Right ventricle myocardium superior (tissue), 1 donor: ENCODE measurements at places on chromosomes 2 and 18. TPM values are rescaled to one million over a fixed set of nuclear protein-coding genes. Genes with fewer than 3 reads are reported as not detected.
A peak's percentile ranks its signal among the peaks of the same experiment; 100 is the strongest.

DNA sequence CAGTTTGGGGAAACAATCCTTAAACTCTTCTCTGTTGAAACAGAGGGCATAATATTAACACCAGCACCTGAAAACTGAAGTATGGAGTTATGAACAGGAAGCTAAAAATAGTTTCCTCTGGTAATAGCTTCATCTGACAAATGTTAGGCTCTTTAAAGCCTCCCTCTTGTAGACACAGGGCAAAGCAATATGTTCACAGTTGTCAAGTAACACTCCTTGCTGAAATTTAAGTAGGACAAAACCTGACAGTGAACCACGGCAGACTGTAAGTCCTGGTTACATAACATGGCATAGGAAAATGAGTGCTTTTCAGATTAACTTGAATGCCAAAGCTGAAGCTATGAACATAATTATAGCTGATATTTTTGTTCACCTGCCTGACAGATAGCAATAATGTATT lies 172.9 kb downstream of the CMPK2 start:
- DNase-seq: no peak

- DNase-seq: no peak
Observed at GRCh38 chr2:190530248-190530900, 4.1 kb downstream of the NEMP2 start.

- DNase-seq: peak; percentile 94
Observed at GRCh38 chr2:169584005-169584877, at the start of gene PPIG. TSS of gene PPIG (plus strand) at chr2:169584351. CDS start at chr2:169604042, 19,691 bp downstream.

GRCh38 chr2:72917138-72917876 lies at the start of gene EMX1:
TSS of gene EMX1 (plus strand) at chr2:72917519. CDS start at chr2:72917853, 334 bp downstream.
- DNase-seq: no peak

DNA sequence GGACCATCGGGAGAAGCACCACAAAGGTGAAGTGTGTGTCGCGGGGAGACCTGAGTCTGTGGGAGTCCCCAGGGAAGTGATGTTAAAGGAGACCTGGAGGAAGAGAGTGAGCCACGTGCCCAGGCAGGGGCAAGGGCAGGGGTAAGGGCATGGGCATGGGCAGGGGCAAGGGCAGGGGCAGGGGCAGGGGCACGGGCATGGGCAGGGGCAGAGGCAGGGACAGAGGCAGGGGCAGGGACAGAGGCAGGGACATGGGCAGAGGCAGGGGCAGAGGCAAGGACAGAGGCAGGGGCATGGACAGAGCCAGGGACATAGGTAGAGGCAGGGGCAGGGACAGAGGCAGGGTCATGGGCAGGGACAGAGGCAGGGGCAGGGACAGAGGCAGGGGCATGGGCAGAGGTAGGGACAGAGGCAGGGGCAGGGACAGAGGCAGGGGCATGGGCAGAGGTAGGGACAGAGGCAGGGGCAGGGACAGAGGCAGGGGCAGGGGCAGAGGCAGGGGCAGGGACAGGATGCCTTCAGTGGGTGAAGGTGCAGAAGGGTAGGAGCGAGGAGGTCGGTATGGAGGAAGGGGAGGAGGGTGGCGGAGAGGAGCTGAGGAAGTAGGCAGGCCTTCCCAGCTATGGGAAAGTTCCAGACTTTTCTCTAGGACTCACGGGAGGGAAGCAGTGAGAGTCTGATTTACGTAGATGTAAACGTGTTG lies 33.3 kb downstream of the NTSR2 start:
- DNase-seq: no peak

- no peak for DNase-seq
Observed at GRCh38 chr2:10930721-10931516, 19.2 kb downstream of the KCNF1 start.

DNA sequence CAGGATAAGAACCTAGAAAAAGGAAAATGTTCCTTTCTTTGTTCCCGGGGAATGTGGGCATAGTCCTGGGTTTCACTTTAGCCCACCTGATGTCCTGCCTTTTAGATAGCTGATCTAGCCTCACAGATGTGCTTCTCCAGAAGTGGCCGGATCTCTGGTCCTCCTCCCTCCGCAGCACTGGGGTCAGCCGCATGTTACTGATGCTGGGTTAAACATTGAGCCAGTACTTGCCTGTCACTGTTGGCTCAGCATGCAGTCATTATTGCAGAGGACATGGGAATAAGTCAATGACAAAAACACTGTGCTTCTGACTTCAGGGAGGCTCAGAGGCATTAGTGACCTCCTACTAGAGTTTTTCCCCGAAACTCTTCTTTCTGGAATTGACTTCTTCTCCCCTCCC lies 27.6 kb downstream of the NCK2 start:
- DNase-seq: no peak

GRCh38 chr18:56511996-56512395 lies 126.4 kb downstream of the TXNL1 start:
- DNase-seq: no peak

DNA sequence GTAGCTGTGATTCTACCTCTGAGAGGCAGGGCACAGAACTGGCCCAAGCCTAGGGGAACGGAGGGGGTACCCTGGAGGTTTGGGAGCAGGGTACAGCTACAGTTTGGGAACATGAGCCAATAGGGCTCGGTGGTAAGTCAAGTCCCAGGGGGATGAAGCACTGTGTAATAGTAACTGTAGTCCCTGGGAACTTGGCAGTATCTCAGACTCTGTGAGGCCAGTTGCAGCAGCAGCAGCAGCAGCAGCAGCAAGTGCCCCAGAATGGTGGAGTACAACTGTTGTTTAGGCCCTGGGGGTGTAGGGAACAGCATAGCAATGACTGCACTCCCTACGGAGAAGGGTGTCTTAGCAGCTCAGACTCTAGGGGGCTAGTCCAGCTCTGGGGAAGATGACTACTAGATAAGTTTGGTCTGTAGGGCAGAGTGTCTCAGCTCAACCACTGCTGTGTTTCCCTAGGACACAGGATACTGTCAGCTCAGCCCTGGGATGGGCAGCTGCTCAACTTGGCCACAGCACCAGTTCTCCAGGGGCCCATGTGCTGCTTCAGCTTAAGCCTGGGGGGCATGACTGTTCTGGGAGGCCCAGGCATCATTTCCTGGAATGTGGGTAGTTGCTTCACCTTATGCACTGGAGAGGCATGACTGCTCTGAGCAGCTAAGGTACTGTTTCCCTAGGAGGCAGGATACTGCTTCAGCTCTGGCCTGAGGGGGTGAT lies 20.5 kb downstream of the CARF start:
- DNase-seq: no peak

DNA sequence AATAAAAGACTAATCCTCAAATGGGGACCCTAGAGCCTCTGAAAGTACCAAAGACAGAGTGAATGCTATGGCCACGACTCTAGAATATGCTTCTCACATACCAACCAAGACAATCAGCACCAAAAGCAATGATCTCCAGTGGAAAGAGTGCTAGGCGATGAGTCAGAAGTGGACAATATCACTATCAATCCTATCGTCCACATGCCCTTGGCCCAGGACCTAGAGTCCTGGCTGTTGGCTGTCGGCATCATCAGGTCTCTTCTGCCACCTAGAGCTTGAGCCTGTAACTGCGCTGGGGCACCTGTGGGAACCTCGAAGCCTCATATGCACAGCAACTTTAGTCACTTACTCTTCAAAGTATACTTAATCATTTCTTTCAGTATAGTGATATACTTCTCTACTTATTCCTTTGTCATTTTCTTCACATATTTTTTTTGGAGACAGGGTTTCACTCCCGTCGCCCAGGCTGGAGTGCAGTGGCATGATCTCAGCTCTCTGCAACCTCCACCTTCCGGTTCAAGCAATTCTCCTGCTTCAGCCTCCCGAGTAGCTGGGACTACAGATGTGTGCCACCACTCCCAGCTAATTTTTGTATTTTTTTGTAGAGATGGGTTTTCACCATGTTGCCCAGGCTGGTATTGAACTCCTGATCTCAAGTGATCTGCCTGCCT lies 29.7 kb downstream of the NOL10 start:
- DNase-seq: peak; percentile 62

Gene AGXT
- not detected for total RNA-seq

Gene MOCOS
- 0.40 TPM for total RNA-seq

Gene SOX11
- 0.81 TPM for total RNA-seq

Gene POLR1B
- 9.1 TPM for total RNA-seq

Gene DSG2
- 37.1 TPM for total RNA-seq

Gene CEBPZOS
- total RNA-seq: 57.8 TPM

Gene GATA6
- total RNA-seq: 56.0 TPM

Gene LINC00305
- not detected for total RNA-seq

Gene LCT
- total RNA-seq: not detected

Gene LBX2
- total RNA-seq: 0.16 TPM
